ENCODE measurements at places on chromosomes 6 and 20. TPM values are rescaled to one million over a fixed set of nuclear protein-coding genes. Genes with fewer than 3 reads are reported as not detected.
A peak's percentile ranks its signal among the peaks of the same experiment; 100 is the strongest.

- no peak for DNase-seq
- H3K4me1 ChIP-seq: no peaks in the 10 kb centered on the region
- H3K4me3 ChIP-seq: no peak overlapping the region
- H3K27me3 ChIP-seq: no peaks in the 10 kb centered on the region
- no peaks in the 10 kb centered on the region for H3K36me3 ChIP-seq
These were observed 56.3 kb downstream of the TSHZ2 start for GRCh38 chr20:53028337-53029007.

DNA sequence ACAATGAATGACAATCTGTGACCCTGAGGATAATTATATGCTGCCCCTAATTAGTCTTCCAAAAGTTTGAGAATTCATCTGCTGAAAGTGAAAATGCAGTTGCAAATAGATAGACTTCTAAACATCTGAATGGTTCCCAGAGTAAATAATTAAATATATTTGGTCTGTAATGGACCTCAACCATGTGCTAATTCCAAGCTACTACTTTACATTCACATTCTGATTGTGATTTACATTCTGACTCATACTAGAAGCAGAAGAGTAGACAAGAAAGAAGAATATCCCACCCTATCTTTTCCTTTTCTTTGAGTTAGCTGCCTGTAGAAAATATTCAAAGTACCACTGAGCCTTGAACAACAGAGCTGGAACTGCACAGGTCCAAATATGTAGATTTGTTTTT, 80.8 kb downstream of the PTPRK start:
- H3K27ac ChIP-seq: no peak overlapping the region
- no peaks in the 10 kb centered on the region for H3K27me3 ChIP-seq
- H3K4me1 ChIP-seq: peaks cover 7% of the 10 kb centered on the region
- no peaks in the 10 kb centered on the region for H3K36me3 ChIP-seq

DNA sequence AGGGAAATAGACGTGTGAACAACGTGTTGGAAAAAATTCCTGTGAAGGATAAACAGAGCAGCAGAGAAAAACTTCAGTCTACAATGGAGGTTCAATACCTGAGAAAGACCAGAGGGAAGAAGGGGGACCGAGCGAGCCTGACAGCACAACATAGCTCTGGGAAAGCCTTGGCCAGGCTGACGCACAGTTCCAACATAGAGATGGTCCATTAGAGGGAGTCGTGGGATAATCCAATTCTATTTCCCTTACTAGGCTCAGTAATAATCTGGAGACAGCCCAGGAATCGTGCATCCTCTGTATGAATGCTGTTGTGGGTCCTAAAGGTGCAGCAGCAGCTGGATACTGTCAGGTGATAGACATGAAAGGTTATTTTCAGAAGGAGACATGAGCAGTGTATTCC, 370.8 kb upstream of the BTBD3 start:
- H3K27ac ChIP-seq: no peak overlapping the region
- no peaks in the 10 kb centered on the region for H3K36me3 ChIP-seq
- H3K4me3 ChIP-seq: no peak overlapping the region
- H3K27me3 ChIP-seq: peaks cover under 1% of the 10 kb centered on the region

COL19A1 gene
- polyA plus RNA-seq: not detected

DNA sequence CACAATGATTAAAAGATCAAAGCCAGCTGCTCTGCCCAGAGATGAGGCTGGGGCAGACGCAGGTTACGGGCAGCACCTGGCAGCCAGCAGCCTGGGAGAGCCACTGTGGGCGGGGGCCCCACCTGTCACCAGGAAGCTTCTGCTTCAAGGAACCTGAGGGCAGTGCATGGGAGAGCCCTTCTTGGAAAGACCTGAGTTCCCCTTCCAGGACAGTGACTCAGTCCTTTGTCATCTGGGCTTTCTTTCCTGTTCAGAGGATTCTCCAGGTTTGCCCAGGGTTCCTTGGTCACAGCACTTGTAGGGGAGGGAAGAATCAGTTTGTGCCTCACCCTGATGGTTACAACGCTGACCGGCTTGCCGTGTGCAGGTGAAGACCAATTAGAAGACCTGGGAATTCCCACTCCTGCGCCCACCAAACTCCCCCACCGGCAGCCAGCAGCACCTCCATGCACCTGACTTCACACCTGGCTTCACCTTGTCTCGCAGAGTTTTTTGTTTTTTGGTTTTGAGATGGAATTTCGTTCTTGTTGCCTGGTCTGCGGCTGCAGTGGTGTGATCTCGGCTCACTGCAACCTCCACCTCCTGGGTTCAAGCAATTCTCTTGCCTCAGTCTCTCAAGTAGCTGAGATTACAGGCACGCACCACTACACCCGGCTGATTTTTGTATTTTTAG, 2.0 kb downstream of the ZBP1 start:
- H3K27ac ChIP-seq: no peak overlapping the region
- H3K36me3 ChIP-seq: no peaks in the 10 kb centered on the region
- DNase-seq: peak; percentile 21
- no peak overlapping the region for H3K4me3 ChIP-seq
- no peaks in the 10 kb centered on the region for H3K4me1 ChIP-seq
- H3K27me3 ChIP-seq: no peaks in the 10 kb centered on the region
